Spleen (tissue), 13 donors: ENCODE measurements at places on chromosomes 5 and 9. TPM values are rescaled to one million over a fixed set of nuclear protein-coding genes. Genes with fewer than 3 reads are reported as not detected.

GRCh38 chr5:75837258-75837841, 120.1 kb upstream of the POC5 start:
- no peak for DNase-seq
- H3K36me3 ChIP-seq, result no peaks in the 10 kb centered on the region
- no peaks in the 10 kb centered on the region for H3K27me3 ChIP-seq
- H3K4me3 ChIP-seq, result no peak overlapping the region
- no peak overlapping the region for H3K27ac ChIP-seq

Gene MRPS27
- polyA plus RNA-seq, result 27.9 TPM

- no peaks in the 10 kb centered on the region for H3K27me3 ChIP-seq
- no peak overlapping the region for H3K4me3 ChIP-seq
Observed at GRCh38 chr5:135248801-135249231, 150.2 kb downstream of the MACROH2A1 start.

DNA sequence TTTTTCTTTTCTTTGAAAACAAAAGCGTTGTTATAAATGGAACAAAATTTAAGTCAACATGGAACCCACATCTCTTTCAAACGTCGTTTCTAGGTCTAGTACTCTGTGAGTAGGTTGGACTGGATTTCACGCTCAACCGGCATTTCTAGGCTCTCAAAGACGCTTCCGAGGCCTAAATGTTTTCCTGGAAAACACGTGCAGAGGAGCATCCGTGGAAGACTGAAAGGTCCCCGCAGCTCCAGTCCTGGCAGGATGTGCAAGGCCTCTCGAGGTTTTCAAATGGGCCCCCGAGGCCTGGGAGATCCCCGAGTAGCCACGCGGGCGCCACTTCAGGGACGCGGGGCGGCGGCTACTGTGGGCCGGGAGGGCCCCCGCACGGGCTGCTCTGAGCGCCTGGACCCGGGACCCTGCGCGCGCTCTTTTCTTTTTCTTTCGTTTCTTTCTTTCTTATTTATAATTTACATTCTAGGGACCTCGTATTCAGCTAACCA, 4.2 kb upstream of the IRX2 start:
- no peak for DNase-seq
- H3K4me3 ChIP-seq, result peak overlapping the region; percentile 25
- H3K27me3 ChIP-seq, result peaks cover 5% of the 10 kb centered on the region

- H3K36me3 ChIP-seq, result no peaks in the 10 kb centered on the region
- H3K4me1 ChIP-seq, result no peaks in the 10 kb centered on the region
- no peak overlapping the region for H3K4me3 ChIP-seq
- no peak for DNase-seq
Observed at GRCh38 chr9:116237456-116237855, 83.9 kb downstream of the PAPPA start.

DNA sequence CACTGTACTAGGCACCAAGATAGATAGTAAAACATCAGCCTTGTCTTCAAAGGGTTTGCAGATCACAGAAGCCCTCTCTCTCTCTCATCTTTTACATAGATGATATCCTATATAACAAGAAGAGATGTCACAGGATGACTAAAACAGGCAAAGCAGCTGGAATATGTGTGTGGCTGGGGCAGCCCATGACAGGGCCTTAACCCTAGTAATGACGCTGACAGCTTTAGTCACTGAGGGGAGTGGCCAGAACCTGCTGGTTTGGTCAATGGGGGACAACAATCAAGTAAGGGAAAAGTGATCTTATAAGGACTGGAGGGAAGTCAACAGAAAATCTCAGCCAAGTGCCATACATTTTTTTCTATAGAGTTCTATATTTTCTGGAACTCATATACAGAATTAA, 41.9 kb upstream of the RIC1 start:
- no peaks in the 10 kb centered on the region for H3K36me3 ChIP-seq
- no peaks in the 10 kb centered on the region for H3K27me3 ChIP-seq
- DNase-seq, result no peak
- no peak overlapping the region for H3K4me3 ChIP-seq

Gene IL11RA
- polyA plus RNA-seq, result 37.7 TPM

Gene F2R
- polyA plus RNA-seq, result 4.7 TPM

DNA sequence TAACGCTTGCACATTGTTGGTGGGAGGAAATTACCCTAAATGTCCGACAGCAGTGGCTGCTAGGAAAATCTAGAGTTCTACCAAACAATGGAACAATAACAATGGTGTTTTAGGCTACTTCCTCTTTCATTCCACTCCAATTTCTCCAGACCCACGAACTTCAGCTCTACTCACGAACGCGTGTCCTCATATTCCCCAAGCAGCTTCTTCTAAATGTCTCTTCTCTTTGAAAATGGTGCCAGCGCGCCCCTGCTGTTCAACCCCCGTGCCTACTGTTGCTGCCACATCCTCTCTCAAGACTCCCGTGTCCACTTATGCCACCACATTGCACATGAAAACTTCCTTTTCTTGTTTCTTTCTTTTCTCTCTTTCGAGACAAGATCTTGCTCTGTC, 25.6 kb downstream of the OR2V2 start:
- no peaks in the 10 kb centered on the region for H3K4me1 ChIP-seq
- no peak overlapping the region for H3K27ac ChIP-seq
- peaks cover 38% of the 10 kb centered on the region for H3K27me3 ChIP-seq
- H3K4me3 ChIP-seq, result no peak overlapping the region
- DNase-seq, result no peak

- H3K36me3 ChIP-seq, result no peaks in the 10 kb centered on the region
- H3K27ac ChIP-seq, result no peak overlapping the region
- no peak overlapping the region for H3K4me3 ChIP-seq
- DNase-seq, result no peak
- no peaks in the 10 kb centered on the region for H3K27me3 ChIP-seq
Observed at GRCh38 chr9:31236344-31236743, 1148.1 kb upstream of the ACO1 start.

DNA sequence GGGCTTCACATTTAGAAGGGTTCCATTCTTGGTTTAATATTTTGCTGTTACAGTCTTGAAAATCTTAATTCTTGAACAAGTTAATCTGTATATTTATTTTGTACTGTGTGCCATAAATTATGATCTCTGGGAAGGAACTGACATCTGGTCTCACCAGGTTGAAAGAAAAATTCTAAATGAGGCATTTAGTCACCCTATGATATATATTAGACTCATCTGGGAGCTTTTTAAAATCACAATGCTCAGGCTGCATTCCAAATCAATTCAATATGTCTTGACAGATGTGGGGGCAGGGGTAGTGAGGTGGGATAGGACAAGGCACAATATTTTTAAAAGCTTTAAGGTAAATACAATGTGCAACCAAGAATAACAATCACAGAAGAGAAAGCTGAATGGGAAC, 569.2 kb downstream of the PRR16 start:
- no peak overlapping the region for H3K27ac ChIP-seq
- no peak for DNase-seq
- H3K4me3 ChIP-seq, result no peak overlapping the region
- H3K36me3 ChIP-seq, result no peaks in the 10 kb centered on the region
- no peaks in the 10 kb centered on the region for H3K27me3 ChIP-seq
- no peaks in the 10 kb centered on the region for H3K4me1 ChIP-seq

Gene FOXI1
- not detected for polyA plus RNA-seq

GRCh38 chr9:118017607-118018122, 313.5 kb downstream of the TLR4 start:
- H3K27me3 ChIP-seq, result no peaks in the 10 kb centered on the region
- H3K27ac ChIP-seq, result no peak overlapping the region
- H3K4me1 ChIP-seq, result no peaks in the 10 kb centered on the region
- no peak for DNase-seq

Gene PCDHA11
- polyA plus RNA-seq, result not detected

GRCh38 chr9:124769549-124770358, 1.4 kb downstream of the NR6A1 start:
- H3K27ac ChIP-seq, result no peak overlapping the region
- peaks cover 43% of the 10 kb centered on the region for H3K4me1 ChIP-seq
- DNase-seq, result peak; percentile 88
- H3K27me3 ChIP-seq, result no peaks in the 10 kb centered on the region
- peak overlapping the region; percentile 100 for H3K4me3 ChIP-seq

GRCh38 chr9:97938081-97938644, at the start of gene HEMGN:
HEMGN (minus strand) TSS chr9:97938172; CDS start chr9:97938136, 36 bp downstream.
- no peaks in the 10 kb centered on the region for H3K36me3 ChIP-seq
- H3K4me3 ChIP-seq, result no peak within 1 kb of the TSS
- H3K27me3 ChIP-seq, result no peaks in the 10 kb centered on the region
- peaks cover 9% of the 10 kb centered on the region for H3K4me1 ChIP-seq

DNA sequence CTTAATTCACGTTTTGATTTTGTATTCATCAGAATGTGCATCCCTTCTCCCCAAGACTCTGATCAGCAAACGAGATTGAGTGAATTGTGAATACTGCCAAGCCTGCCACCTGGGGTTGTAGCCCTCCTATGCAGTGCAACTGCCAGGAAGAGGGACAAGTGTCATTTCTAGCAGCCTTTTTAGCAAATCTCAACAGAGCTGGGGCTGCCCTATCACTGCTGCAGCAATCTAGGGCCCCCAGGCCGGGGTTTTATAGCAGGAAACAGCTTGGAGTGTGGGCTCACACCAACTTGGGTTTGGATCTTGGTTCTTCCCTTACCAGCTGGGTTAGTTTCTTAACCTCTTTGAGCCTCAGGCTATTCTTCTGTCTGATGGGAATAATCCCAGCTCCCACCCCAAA, 4.0 kb downstream of the CSF1R start:
- peaks cover 14% of the 10 kb centered on the region for H3K4me1 ChIP-seq
- H3K4me3 ChIP-seq, result no peak overlapping the region
- H3K27ac ChIP-seq, result peak overlapping the region; percentile 53
- no peaks in the 10 kb centered on the region for H3K36me3 ChIP-seq

GRCh38 chr5:38541174-38541725, 15.2 kb downstream of the LIFR start:
- no peak overlapping the region for H3K27ac ChIP-seq
- no peaks in the 10 kb centered on the region for H3K27me3 ChIP-seq
- DNase-seq, result no peak
- H3K4me3 ChIP-seq, result no peak overlapping the region
- no peaks in the 10 kb centered on the region for H3K36me3 ChIP-seq

DNA sequence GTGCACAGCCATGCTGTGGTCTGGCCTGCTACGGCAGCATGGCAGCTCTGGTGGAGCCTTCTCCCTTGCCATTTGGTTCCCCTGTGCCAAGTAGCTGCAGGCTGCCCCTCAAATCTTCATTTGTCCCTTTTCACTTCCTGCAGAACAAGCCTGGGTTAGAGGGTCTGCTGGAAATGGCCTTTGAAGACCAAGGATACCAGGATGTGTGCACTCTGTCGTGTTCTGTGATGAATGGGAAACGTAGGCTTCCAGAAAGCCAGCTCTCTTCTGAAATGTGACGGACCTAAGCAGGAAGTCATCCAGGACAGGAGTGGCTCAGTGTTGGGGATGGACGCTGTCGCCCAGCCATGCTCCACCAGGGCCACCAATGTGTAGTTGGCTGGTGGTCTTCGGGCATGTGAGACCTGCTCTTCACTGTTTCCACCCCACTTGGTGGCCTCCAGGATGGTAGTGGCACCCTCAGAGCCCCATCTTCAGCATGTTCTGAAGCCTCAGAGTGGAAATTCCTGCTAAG, 3.4 kb upstream of the POMT1 start:
- H3K4me1 ChIP-seq, result peaks cover 19% of the 10 kb centered on the region
- peaks cover 53% of the 10 kb centered on the region for H3K36me3 ChIP-seq
- peak overlapping the region; percentile 65 for H3K27ac ChIP-seq
- no peaks in the 10 kb centered on the region for H3K27me3 ChIP-seq
- no peak for DNase-seq

- no peak overlapping the region for H3K27ac ChIP-seq
- H3K4me1 ChIP-seq, result no peaks in the 10 kb centered on the region
- no peaks in the 10 kb centered on the region for H3K27me3 ChIP-seq
- no peak for DNase-seq
Observed at GRCh38 chr5:142046191-142046590, 33.4 kb upstream of the GNPDA1 start.

Gene ZCCHC10
- 34.2 TPM for polyA plus RNA-seq

DNA sequence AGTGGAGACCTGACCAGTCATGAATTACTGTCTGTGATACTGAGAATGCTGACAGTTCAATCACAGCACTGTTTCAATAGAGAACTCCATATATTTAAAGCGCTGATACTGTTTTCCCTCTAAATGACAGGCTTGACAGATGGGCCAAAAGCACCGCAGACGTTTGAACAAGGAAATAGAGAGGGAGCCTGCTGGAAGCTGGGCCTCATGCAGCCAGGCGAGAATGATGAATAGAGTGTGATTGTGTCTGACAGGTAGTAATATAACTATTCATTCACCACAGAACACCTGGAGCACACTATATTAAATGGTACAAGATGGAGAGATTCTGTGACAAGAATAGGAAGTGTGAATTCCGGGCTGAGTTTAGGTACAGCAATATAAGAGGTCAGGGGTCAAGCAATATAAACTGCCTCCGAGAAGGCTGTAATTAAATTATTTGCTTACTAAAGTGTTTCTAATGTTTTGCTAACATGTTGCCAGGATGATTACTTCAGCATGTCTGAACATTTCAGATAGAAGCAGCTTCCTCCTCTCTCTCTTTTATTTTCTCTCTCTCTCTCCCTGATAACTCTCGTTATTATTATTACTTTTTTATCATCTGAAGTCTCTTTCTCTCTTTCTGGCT, 297.7 kb downstream of the CSNK1G3 start:
- no peak for DNase-seq
- H3K27me3 ChIP-seq, result no peaks in the 10 kb centered on the region
- no peak overlapping the region for H3K4me3 ChIP-seq
- no peak overlapping the region for H3K27ac ChIP-seq
- peaks cover 27% of the 10 kb centered on the region for H3K4me1 ChIP-seq

GRCh38 chr5:147804334-147804733, 21.8 kb upstream of the JAKMIP2 start:
- peaks cover 14% of the 10 kb centered on the region for H3K4me1 ChIP-seq
- DNase-seq, result no peak
- no peaks in the 10 kb centered on the region for H3K36me3 ChIP-seq
- H3K27me3 ChIP-seq, result no peaks in the 10 kb centered on the region

GRCh38 chr5:178667101-178667500, 40.3 kb upstream of the CLK4 start:
- H3K27me3 ChIP-seq, result peaks cover 30% of the 10 kb centered on the region
- no peak overlapping the region for H3K27ac ChIP-seq
- DNase-seq, result no peak
- H3K36me3 ChIP-seq, result no peaks in the 10 kb centered on the region
- H3K4me1 ChIP-seq, result no peaks in the 10 kb centered on the region

GRCh38 chr5:93161661-93162654, 419.1 kb downstream of the NR2F1-AS1 start:
- peaks cover 6% of the 10 kb centered on the region for H3K4me1 ChIP-seq
- no peak overlapping the region for H3K4me3 ChIP-seq
- DNase-seq, result no peak
- H3K27ac ChIP-seq, result peak overlapping the region; percentile 79

- no peaks in the 10 kb centered on the region for H3K36me3 ChIP-seq
- H3K4me1 ChIP-seq, result peaks cover 17% of the 10 kb centered on the region
- no peak overlapping the region for H3K4me3 ChIP-seq
- no peaks in the 10 kb centered on the region for H3K27me3 ChIP-seq
- DNase-seq, result no peak
- peak overlapping the region; percentile 78 for H3K27ac ChIP-seq
Observed at GRCh38 chr9:134356496-134357470, 30.5 kb downstream of the RXRA start.
